Epithelial cell of proximal tubule (primary cell): ENCODE measurements at places on chromosomes 12 and 14.

DNA sequence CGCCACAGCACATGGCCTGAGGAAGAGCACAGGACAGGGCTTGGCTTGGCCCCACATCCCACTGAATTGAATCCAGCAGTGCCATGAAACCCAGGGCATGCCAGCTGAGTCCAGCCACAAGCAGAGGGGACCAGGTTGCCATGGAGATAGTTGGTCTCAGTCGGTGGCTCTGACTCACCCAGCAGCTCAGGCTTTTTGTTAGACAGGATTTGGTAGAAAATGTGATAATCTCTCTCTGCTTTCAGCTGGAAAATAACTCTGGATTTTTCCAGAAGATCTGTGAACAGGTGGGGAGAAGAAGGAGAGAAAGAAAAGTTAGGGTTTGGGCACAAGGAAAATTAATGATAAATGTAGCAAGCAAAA is 4.8 kb downstream of the MYH7 start:
- no peak for DNase-seq

DNA sequence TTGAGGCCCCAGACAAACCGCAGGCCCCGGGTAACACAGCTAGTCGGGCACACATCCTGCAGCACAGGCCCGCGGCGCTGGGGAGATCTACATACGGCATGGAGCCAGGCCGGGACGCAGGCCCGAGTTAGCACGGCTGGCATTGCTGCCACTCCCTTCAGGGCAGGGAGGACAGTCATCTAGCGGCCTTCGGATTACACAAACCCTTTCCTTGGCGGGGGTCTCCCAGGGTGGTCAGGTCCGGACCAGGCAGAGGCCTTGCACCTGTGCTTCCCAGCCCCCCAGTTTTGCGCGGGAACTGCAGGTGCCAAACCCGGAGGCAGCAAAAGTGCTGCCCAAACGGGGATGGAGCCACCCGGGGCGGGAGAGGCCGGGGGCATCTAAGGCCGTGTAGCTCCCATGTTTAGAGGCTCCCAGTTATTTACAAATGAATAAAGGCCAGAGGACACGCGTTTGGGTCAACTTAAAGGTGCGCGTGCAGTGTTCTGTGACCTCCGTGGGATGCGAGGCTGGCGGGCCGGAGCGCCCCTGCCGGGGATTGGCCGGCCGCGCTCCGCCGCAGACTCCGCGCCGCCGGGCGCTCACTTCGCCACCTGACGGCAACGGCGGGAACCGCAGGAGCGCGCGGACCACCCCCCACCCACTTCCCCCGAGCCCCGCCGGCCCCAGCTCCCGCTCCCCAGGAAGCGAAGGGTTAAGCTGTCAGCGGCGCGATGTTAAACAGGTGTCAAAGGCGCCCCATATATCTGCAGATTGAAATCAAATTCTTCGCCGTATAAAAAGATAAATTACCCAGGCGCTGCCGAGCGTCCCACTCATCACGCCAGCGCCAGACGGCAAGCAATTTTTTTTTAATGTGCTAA is 18.1 kb downstream of the VSX2 start:
- no peak for DNase-seq

GRCh38 chr12:20576528-20576927 is 118.6 kb upstream of the SLCO1C1 start:
- no peak for DNase-seq

DNA sequence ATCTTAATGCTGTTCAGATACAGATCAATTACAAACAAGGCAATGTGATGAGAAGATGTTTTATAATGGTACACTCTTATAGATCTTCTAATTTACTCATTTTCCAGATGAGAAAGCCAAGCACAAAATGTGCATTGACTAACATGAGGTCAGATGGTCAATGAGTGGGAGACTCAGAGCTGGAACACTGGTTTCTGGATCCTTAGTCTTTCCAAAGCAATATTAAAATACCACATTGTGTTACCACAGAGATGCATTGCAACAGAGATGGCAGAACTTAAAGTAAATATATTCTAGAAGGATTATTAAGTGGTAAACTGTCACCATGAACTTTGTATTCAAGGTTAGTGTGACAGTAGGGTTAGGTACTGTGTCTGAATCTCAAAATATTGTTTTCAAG is 113.6 kb downstream of the SLC15A5 start:
- DNase-seq = no peak

- no peak for DNase-seq
These were observed 9.4 kb downstream of the PLD4 start for GRCh38 chr14:104933746-104934733.

GRCh38 chr14:50070230-50070629 is 46.1 kb downstream of the VCPKMT start:
- no peak for DNase-seq

- no peak for DNase-seq
These were observed 62.8 kb upstream of the GPATCH2L start for GRCh38 chr14:76088771-76089571.

DNA sequence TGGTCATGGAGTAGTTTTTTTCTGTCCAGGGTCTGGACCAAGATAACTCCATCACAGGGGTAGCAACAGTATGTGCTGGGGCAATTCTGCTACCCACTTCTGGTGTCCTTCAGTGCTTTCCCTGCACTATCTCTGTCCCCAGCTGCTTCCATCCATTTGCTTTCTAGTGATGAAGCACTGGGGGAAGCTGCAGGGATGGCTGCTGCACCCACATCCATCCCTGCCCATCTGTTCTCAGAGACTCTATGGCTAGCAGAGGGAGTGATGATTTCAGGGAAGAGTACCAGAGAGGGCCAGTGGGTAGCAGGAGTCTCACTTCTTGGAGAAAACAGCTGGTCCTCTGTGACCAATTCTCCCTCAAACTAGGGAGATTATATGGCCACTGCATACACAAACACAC is 44.1 kb downstream of the ETV6 start:
- DNase-seq = no peak

DNA sequence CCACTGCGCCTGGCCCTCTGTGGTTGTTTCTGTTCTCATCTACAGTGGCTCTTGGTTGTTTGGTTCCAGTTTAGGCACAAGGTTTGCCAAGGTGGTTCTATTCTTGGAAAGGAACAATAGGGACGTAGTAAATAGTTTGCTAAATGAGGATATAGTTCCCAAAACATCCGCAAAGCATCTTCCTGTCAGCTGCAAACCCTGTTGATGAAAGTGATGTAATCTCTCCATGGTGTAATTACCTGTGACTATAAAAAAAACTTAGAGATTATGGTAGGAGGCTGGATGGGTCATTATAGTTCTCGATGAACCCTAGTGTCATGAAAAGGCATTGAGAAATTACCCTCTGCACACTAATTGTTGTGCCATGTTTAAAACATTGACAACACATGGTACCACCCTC is 52.9 kb downstream of the SUSD6 start:
- DNase-seq = no peak

DNA sequence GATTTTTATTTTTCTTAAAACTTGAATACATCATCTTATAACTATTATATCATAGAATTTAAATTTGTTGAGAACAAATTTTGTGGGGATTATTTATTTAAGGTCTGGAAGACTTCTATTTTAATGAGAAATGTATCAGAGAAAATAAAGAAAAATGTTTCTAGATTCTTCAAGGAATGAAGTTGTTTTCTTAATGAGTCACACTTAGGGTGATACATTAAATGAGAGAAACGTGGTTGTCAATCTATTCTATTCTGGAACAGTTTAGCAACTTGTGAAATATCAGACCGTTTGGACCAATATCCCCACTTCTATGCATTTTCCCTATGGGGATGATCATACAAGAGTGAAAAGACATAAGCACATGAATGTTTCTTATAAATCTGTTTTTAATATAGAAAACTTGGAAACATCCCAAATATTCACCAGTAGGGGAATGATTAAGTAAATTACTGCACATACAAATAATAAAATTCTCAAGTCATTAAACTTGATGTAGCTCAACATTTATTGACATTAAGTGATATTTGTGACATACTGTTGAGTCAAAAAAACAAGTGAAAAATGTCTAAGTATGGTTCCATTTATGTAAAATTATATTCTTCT is 88.5 kb downstream of the E2F7 start:
- no peak for DNase-seq

DNA sequence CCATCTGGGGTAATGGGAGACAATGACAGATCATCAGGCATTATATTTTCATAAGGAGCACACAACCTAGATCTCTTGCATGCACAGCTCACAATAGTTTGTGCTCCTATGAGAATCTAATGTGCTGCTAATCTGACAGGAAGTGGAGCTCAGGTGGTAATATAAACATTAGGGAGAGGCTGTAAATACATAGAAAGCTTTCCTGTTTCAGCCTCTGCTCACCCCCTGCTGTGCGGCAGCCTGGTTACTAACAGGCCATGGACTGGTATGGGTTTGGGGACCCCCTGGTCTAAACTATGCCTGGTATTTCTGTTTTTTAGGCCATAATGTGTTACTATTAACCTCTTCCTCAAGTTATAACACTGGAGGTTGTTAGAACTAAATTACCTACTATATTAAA is 1373.7 kb downstream of the LRFN5 start:
- DNase-seq = no peak

DNA sequence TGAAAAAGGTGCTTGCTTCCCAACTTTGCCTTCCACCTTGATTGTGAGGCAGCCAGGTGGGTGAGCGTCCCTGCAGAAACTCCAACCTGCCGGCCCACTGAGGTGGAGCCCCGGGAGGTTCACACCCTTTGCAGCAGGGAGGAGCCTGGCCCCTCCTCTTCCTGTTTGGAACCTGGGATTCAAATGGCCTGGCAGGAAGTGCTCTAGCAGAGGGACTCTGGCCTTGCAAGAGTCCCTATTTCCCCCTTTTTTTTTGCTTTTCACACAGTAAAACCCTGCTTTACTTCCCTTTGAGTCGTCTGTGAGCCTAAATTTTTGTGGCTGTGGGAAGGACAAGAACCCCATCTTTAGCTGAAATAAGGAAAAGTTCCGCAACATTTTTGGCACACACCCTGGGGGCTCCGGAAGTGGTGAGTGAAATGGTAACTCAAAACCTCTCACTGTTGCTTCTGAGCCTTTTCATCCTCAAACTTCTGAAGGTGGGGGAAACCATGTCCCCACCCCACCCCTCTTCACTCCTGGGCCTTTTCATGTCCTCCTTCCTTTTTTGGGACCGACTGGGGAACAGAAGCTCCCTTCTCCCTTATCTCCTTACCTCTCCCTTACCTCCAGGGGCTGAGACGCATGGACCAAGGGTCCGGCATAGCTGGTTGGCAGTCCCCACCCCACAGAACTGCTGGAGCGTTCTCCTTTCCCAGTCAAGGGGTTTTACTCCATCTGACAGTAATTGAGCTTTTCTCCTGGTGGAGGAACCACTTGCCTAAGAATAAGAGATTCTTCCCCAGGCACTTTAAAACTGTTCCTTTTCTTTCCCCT is 102.0 kb downstream of the KCNMB4 start:
- DNase-seq = no peak

DNA sequence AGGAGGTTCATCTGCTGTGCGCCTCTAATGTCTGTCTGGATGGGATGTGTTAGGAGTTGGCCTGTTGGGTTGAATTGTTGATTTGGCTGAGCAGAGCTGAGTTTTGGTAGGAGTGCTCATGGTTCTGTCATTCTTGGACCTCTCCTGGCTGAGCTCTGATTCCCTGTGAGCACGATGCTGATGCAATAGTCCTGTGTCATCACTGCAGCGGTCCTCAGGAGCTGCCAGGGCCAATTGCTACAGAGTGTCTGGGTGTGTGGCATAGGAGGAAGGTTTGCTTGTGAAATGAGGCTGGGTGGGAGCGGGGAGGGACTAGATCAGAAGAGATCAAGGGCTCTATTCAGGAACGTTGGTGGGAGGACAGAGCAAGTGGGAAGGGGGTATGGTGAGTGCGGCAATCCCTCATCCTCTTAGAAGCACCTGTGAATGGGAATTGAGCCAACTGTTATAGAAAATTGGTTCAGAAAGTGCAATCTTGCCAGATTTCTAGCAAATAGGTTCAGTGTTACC is 21.2 kb downstream of the PEX5 start:
- no peak for DNase-seq

DNA sequence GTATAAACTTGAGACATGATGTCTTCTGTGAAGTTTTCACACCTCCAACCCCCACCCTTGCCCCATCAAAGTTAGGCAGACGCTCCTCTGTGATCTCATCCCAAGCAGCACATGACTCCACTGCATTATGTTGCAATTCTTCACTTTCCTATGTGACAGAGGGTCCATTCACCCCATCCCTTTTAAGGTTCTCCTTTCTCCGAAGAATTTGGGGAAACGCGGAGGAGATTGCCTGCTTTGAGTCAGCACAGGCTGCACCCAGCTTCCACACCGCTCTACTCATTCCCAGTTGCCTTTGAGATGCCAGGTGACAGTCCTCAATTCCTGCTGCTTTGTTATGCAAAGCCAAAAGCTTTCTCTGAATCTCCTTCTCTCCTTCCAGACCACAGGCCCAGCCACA is 61.8 kb downstream of the PHLDA1 start:
- no peak for DNase-seq
